Transverse colon (tissue), 4 donors: ENCODE measurements at places on chromosomes 4 and X. TPM values are rescaled to one million over a fixed set of nuclear protein-coding genes. Genes with fewer than 3 reads are reported as not detected.

DNA sequence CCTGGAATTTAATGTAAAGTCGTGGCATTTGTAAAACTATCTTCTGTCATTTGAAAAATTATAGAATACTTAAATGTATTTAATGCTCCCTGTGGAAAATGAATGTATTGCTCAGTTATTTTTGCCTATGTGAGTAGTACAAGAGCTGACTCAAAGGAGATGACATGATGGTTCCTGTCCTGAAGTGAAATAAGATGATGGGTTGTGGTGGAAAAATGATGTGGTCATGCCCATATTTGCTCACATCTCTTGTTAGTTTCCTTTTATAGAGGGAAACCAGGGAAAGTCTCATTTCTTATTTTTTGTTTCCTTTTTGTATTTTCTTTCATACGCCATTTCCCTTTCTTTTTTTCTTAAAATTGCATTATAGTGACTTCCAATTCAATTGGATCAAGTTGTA lies 23.7 kb downstream of the PLS3 start:
- no peak for DNase-seq

The GAGE12F gene
- not detected for total RNA-seq

The PABPC1L2A gene
- total RNA-seq: not detected

GRCh38 chr4:68342134-68342533 lies 7.8 kb downstream of the YTHDC1 start:
- no peak for DNase-seq

DNA sequence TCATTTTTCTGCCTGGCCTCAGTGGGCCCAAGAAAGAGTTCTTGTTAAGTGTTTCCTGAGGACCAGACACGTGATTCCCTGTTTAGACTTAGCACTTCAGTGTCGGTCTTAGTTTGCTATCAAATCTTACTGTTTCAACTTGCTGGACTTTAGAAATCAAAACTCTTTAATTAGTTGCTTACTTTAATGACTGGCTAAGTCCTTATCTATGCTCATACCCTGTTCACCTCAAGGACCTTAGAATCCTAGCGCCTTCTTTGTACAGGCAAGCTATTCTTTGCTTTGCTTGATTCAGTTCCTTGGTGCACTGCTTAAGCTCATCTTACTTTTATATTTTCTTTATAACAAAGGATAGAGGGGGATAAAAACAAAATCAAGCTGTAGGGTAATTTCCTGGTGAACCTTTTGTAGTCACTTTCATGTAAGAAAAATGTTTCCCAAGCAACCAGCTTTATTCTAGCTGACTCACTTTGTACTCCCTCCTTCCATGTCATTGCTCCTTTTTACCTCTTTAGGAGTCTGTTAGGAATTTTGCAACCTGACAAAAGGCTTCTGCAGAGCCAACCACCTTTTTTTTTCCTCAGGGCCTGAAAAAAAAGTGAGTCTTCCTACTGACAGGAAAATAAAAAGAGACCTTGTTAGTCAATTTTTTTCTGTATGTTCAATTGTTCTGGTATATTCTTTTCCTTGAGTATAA lies 14.7 kb downstream of the WDR44 start:
- no peak for DNase-seq

DNA sequence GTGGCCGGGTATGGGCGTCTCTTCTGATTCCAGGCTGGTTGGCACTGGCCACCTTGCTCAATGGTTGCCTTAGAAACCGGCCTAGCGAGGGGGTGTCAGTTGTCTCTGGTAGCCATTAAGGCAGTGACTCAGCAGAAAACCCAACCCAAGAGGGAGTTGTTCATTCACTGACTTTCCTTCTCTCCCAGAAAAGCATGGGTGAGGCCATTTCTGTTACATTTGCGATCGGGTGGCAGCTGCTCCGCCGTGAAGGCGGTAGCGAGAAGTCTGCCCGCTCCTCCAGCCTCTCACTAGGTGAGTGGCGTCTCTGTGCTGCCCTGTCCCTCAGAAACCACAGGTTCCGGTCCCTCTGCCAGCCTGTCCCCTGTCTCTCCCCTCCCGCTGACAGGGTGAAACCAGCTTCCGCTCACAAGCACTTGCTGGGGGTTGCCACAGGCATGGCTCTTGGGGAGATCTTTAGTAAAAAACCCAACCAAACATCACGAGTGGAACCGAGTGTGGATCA lies 17.4 kb downstream of the IRAK1 start:
- DNase-seq: peak; percentile 54

DNA sequence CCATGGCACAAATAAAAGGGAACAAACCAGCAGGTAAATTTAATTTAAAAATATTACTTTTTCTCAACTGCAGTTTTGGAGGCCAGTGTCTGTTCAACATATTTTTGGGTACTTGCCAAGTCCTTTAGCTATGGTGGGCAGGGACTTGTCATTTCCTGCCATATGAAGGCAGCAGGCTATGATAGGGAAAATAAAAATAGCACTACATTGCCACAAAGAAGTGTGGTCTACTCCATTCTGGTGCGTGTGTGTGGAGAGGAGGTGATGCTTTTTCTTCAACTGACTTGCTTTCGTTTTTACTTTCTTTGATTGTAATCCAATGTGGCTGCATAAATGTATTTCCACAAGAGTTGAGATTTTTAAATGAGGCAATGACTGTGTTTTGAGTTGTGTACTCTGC lies 17.2 kb downstream of the GPR174 start:
- DNase-seq: no peak

- no peak for DNase-seq
Observed at GRCh38 chr4:85557016-85557901, 82.3 kb downstream of the ARHGAP24 start.

DNA sequence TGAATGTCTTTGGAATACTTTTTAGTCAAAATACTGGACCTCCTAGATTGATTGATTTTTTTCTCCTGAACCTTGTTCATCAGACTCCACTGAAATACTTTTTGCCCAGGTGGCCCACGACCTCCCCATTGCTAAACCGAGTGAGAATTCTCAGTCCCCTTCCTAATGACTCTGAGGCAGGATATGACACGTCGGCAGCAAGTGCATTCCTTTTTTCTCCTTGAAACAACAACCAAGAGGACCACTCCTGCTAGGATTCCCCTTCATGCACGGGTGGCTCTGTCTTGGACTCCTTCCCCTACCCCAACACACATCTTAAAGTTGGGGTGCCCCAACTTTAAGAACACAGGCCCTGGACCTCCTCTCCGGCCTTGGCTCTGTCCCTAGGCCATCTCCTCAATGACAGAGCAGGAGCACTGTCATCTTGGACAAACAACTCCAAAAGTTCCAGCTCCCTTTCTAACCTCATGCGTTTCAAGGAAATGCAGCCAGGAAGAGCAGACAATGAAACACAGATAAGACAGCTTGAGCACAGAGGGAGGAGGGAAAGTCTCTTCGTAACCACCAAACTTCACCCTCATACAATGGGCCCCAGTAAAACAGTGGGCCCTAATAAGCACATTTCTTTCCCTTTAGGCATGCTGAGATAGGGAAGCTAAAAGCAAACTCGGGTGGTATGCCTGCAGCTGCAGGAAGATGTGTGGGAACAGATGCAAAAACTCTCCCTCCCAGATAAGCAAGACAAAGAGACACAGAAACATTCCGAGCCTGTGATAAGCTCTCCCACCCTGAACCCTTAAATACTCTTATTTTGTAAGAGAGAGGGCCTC lies 33.9 kb downstream of the ZBTB49 start:
- no peak for DNase-seq

DNA sequence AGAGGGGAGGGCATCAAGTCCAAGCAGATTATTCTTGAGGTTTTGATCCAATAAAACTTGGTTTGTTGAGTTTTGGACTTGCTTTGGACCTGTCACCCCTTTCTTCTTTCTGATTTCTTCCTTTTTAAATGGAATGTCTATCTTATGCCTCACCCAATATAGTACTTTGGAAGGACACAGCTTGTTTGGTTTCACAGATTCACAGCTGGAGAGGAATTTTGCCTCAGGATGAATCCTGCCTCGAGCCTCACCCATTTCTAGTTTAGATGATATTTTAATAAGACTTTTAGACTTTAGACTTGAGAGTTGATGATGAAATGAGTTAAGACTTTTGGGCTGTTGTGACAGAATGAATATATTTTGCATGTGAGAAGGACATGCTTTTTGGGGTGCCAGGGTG lies 136.9 kb upstream of the PDE5A start:
- no peak for DNase-seq

GRCh38 chr4:38297061-38297460 lies 336.9 kb downstream of the PTTG2 start:
- DNase-seq: no peak

The ITM2A gene
- total RNA-seq: 1.8 TPM

The CCNQ gene
- 32.5 TPM for total RNA-seq

DNA sequence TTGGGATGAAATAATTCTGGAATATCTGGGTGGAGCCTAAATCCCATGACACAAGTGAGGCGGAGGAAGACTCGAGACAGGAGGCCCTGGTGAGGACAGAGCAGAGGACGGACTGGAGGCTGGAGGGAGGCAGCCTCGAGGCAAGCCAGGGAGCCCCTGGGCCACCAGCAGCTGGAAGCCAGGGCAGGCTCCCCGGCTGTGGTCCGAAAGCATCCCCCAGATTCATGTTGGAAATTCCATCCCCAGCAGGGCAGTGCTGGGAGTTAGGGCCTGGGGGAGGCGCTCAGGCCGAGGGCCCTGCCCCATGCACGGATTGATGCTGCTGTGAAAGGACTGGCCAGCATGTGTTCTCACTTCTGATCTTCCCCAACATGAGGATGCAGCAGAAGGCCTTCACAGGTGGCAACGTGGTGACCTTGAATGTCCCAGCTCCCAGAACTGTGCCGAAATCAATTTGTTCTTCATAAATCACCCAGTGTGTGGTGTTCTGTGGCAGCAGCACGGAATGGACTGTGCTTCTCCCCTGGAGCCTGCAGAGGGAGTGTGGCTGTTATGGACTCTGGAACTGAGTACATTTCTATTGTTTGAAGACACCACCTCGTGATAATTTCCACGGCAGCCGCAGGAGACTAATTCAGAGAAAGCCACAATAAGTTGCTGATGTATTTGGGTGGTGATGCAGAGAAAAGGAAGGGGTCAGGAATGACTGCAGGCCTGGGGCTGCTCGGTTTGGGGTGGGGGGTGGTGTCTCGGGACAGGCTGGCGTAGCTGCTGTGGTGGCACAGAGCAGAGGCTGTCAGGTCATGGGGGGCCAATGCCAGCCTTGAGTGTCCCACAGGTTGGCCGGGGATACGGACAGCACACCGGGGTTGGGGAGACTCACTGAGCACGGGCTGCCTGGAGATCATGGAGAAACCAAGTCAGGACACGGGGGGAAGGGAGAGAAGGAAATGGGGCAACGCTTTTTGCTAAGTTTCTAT lies 56.9 kb downstream of the PCGF3 start:
- DNase-seq: no peak

GRCh38 chr4:116243431-116243830 lies 841.9 kb downstream of the TRAM1L1 start:
- no peak for DNase-seq

- no peak for DNase-seq
Observed at GRCh38 chrX:38513112-38513742, 48.1 kb upstream of the TSPAN7 start.

The ZNF185 gene
- total RNA-seq: 3.2 TPM

DNA sequence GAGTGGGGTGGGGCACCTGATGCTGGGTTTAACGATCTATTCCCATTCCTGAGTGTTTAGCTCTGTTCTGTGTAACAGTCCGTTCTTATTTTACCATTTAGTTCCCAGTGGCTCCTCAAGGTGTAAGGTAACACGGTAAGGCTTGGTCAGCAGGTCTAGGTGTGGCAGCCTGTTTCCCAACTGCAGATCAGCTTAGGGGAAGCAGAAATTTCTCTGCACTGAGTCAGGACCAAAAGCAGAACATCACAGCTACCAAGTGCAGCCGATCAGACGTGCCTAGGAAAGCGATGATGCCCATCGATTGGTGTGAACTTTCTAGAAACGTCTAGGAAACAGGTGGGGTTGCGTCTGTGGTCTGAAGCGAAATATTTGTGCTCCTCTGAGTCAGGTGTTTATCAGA lies 240.1 kb downstream of the STIM2 start:
- no peak for DNase-seq

DNA sequence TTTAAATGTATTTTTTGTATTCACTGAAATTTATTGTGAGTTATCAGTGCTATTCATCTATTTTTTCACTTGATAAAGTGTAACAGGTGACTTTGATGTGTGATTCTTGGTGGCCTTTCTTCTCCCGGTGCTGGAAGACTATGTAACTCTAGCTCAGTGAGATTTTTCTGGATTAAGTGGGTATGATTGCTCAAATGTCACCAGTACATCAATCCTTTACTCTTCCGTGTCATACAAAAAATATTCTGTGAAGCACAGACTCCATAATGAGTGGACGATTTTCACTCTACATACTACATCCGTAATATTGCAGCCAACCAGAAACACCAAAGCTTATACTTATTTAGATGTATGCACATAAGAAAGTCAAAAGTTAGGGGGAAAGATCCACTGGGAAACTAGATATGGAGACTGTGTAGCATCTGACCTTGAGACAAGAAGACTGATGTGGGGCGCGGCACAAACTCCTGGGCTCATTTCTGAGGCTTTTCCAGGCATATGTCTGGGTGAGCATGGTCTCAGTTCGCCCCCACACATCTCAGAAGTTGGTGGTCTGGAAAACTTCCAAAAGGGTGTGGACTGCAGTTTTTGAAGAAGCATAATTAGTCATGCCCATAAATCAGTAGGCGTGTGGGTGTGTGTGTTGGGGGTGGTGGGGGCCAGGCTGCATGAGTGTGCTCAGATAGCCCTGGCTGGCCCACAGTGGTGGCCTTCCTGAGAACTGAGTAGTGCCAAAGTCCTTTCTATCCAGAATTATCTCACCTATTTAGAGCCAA lies 53.9 kb upstream of the TENM3 start:
- DNase-seq: no peak

DNA sequence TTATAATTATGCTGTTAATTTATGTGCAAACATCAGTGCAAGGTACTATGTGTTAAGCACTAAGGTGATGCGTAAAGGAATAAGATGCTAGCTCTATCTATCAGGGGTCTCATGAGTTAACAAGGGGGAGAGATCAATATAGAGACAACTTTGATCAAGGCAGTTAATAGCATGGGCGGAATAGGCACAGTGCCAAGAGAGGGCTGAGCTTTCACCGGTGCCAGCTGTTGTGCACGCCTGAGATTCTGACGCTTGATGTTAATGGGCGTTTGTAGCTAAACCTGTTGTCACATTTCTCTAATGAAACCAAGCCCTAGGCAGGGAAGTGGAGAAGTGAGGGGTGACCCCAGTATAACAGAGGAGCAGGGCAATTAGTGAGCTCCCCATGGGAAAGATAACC lies 86.0 kb upstream of the NMU start:
- DNase-seq: no peak

The TMEM271 gene
- not detected for total RNA-seq

The SERPINA7 gene
- total RNA-seq: not detected

The GBA3 gene
- 32.2 TPM for total RNA-seq

The DMRTC1 gene
- not detected for total RNA-seq

- DNase-seq: no peak
Observed at GRCh38 chr4:16617435-16617834, 281.0 kb downstream of the LDB2 start.

The GUCY1A1 gene
- total RNA-seq: 35.8 TPM

GRCh38 chr4:112518675-112519074 lies 2.7 kb upstream of the NEUROG2 start:
- DNase-seq: no peak

The MAN2B2 gene
- total RNA-seq: 55.9 TPM

- no peak for DNase-seq
Observed at GRCh38 chr4:186855111-186855510, 131.5 kb upstream of the FAT1 start.

- DNase-seq: no peak
Observed at GRCh38 chr4:105451346-105451745, 22.5 kb downstream of the PPA2 start.

The NKX6-1 gene
- total RNA-seq: not detected

The FRMPD3 gene
- not detected for total RNA-seq
